Right renal pelvis (tissue), 4 donors: ENCODE measurements at places on chromosomes 4 and X. TPM values are rescaled to one million over a fixed set of nuclear protein-coding genes. Genes with fewer than 3 reads are reported as not detected.

The POF1B gene
- polyA plus RNA-seq: 0.32 TPM

The JADE3 gene
- polyA plus RNA-seq: 22.9 TPM

The PAK3 gene
- polyA plus RNA-seq: 5.9 TPM

The ODAPH gene
- polyA plus RNA-seq: 0.19 TPM

The NOCT gene
- polyA plus RNA-seq: 6.2 TPM

The ATOH1 gene
- polyA plus RNA-seq: not detected

The ZCCHC12 gene
- polyA plus RNA-seq: 0.90 TPM

The TMSB15C gene
- polyA plus RNA-seq: 10.1 TPM

The GRIA3 gene
- polyA plus RNA-seq: 1.4 TPM

GRCh38 chrX:9122519-9123245 lies 88.8 kb upstream of the FAM9B start:
- no peak for DNase-seq

- no peak for DNase-seq
Measured at GRCh38 chr4:15765391-15765790, 12.7 kb upstream of the CD38 start.

DNA sequence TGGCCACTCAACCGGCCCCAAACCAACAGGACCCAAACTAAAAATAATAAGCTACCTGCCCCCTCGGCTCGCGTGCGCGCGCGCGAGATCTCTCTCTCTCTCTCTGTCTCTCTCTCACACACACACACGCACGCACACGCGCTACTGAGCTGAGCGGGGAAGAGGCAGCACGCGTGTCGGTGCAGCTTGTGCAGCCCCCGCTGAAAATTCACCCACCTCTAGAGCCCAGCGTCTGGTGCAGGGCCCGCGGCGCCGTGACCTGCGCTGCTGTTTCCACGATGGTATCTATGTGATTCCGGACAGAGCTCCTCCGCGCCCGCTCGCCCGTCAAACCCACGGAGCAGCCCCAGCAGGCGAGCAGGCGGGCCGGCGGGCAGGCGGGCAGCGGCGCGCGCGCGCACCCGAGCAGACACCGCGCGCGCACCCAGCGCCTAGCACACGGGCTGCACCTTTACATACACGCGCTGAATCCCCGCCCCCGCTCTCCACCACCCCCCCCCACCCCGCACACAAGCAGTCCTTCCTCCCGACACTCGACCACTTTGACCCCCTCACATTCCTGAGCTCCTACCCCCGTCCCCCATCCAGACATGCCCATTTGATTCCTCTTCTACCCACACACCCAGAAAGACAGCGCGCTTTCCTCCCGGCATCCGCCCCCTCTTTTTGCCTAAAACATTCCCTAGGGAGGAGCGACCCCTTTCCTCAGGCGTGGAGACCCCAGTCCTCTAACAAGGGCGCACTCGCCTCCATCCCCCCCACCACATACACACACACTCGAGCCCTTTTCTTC lies 1.0 kb downstream of the SLITRK4 start:
- no peak for DNase-seq

DNA sequence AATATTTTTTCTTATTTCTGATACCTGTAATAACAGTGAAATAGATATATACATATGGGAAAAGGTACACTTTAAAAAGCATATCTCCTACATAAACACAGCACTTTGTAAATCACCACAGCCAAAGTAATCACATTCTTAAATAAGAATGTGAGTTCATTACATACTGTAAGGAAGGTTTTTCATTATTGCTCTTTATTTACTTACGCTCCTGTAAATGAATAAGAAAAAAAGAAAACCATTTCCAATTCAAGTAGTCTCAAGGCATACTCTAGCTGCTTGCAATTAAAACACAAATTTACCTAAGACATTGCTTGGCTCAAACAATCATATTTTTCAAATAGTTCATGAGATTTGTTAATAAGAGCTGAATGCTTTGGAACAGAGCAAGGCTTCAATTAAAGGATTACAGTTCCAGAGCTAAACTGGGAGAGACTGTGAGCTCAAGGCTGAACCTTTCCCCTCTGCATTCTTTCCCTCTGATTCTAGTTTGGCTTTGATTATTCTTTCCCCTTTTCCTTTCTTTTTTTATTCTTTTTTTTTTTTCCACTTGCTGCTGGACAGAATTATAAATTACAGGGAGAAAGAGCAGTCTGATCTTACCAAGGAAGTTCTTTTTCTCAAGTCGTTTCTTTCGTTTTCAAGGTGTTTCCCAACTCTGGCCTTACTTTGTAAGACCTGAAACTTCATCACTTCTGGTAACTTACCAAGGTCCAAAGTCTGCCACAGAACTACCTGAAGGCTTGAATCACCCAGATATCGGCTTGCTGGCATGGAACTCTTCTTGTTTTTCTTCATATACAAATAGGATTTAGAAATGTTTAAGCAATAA lies 278.3 kb downstream of the INPP4B start:
- DNase-seq: no peak

DNA sequence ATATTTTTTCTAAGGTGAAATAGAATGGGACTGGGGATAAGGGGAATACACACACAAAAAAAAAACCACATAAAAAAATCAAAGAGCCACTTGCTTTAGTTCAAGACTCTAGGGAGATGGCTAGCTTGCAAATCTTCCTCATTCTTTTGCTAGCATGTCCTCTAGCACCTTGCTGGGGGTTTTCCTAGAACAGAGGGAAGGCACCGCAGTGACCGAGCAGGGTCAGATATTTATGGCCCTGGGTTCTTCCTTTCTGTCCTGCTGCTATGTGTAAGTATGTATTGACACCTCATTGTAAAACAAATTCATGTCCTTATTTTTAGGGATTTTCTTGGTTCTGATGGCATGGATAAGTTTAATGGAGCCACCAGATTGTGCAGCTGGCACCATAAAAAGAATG lies 81.2 kb downstream of the SHISA3 start:
- DNase-seq: no peak

GRCh38 chrX:84188320-84188834 lies 378 bp upstream of the RPS6KA6 start:
- peak; percentile 57 for DNase-seq

DNA sequence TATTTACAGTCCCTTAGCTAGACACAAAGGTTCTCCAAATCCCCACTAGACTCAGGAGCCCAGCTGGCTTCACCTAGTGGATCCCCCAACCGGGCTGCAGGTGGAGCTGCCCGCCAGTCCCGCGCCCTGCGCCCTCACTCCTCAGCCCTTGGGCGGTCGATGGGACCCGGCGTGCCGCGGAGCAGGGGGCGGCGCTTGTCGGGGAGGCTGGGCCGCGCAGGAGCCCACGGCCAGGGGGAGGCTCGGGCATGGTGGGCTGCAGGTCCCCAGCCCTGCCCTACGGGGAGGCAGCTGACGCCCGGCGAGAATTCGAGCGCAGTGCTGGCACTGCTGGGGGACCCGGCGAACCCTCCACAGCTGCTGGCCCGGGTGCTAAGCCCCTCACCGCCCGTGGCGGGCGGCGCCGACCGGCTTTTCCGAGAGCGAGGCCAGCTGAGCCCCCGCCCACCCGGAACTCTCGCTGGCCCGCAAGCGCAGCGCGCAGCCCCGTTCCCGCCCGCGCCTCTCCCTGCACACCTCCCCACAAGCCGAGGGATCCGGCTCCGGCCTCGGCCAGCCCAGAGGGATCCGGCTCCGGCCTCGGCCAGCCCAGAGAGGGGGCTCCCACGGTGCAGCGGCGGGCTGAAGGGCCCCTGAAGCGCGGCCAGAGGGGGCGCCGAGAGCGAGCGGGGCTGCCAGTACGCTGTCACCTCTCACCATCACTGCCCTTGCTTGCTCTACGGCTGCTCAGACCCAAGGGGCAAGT lies 39.4 kb downstream of the WFS1 start:
- peak; percentile 38 for DNase-seq

GRCh38 chrX:47568656-47569295 lies 7.8 kb downstream of the ARAF start:
- DNase-seq: no peak

GRCh38 chr4:187618701-187619281 lies 376.8 kb upstream of the ZFP42 start:
- no peak for DNase-seq

DNA sequence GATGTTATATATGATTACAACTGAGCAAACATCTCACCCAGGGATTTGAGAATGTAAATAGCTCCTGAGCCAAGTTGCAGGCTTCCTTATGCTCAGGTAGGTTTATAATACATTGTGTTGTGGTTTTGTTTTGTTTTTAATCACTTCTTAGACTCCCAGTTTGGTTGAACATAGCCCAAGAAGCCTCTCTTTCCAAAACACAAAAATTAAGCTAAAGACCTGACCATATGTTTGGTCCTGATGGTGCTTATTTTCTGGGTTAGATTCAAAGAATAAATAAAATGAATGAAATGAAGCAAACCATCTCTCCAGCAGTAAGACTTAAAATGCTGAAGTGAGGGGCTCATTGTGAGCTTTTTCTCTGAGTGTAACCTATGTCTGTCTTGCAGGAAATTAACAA lies 93.5 kb downstream of the GRXCR1 start:
- no peak for DNase-seq

- no peak for DNase-seq
Measured at GRCh38 chrX:12570859-12571501, 220.2 kb upstream of the PRPS2 start.

- no peak for DNase-seq
Measured at GRCh38 chr4:111871802-111872201, 273.5 kb upstream of the FAM241A start.

DNA sequence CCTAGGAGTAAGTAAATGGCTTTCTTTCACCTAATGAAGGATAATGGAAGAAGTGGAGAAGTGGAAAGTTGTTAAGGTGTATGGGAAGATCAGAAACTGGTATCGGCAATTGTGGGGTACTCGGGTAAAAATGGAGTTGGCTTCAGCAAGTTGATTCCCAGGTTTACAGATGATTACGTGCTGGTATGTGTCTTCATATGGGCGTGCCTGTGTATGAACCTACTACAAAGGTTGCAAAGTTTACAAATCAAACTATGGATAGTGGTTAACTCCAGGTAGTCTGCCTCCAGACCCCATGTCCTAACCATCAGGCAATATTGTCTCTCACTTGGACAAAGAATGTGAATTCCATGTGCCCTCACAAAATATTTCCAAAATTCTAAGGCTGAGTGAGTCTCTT lies 773 bp downstream of the TLR3 start:
- DNase-seq: no peak

- no peak for DNase-seq
Measured at GRCh38 chrX:139931646-139932072, 1.2 kb downstream of the ATP11C start.

DNA sequence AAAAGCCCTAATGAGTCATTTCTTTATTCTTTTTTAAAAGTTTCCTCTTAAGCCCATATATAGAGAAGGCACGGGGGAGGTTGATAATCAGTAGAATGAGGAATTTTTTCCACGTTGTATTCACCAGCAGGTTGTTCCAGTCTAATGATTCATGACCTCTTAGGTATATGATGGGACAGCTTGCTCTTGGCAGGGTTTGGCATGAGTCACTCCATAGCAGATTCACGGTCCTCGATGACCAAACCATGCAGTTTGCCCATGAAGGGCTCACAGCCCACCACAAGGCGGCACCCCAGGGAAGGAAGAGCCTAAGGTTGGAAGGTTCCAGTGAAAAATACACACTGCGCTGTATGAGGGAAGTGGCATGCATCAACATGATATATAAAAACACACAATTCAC lies 623.8 kb upstream of the DIPK2B start:
- DNase-seq: no peak

DNA sequence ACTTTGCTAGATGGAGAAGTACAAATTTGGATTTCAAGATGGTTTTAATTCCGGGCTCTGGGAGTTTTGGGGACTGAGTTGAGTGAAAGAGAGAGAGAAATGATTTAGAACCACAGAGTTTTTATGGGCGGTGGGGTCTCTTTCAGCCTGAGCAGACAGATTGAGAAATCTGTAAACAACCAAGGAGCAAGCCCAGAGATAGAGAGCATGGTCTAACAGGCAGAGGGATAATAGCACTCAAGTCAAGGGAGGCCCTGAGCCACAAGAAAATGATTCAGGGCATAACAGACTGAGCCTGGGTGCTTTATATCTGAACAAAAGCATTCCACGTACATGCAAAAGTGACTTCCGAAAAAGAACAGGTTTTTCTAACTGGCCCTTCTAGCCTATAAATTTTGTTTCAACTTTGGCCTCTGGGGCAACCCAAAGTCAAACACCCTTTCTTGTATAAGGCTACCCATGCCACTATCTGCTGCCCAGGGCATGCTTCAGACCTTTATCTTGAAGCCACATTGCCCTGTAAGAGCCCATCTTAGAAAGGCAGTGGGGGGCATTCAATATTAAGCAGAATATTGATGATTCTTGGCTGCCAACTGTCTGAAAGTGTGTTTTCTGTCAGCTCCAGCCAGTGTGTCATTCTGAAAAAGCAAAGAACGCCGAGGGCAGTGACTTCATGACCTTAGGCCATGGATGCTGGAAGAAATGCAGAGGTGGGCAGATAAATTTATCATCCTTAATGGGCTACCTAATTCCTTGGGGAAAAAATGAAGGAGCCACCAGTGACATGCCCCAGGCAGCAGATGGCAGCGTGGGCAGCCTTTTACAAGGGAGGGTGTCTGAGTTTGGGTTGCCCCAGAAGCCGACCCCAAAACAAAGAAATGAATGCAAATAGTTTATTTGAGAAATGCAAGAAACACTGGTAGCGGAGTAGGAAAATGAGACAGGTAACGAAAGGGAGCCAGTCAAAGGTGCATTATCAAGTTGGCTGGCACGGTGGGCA lies 637.6 kb downstream of the MID1IP1 start:
- no peak for DNase-seq

GRCh38 chr4:184850018-184850417 lies 24.2 kb upstream of the ACSL1 start:
- DNase-seq: no peak

DNA sequence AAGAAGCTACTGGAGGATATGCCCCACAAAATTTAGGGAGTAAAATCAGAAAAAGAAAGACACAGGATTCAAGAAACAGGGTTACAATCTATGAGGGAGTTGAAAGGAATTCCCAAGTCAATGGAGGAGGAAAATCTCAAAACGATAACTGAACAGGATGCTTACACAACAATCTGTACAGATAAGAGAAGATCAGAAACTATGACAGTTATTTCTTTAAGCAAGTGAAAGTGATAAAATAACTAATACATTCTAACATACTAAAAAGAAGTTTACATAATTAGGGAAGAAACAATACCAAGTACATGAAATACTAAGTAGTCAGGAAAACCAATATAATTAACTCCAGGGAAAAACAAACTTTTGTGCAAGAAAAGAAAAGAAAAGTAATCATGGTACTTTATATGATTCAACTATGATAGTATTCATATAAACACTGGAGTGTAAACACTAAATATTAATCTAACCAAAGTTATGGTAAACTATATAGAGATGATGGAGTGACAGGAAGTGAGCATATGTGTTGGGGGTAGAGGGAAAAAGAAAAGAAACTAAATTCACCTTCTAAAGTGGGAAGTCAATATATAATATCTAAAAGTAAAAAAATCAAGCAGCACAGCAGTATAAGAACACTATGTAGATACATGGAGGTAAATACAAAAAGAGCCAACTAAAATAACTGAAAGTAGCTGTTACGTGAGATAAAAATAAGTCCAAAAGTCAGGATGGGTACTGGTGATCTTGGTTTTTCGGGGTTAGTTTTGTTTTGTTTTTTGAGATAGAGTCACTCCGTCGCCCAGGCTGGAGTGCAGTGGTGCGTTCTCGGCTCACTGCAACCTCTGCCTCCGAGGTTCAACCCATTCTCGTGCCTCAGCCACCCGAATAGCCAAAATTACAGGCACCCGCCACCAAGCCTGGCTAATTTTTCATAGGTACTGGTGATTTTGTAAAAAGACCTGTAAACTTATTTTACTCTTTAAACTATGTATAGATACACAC lies 99.3 kb downstream of the TEX11 start:
- DNase-seq: no peak

- no peak for DNase-seq
Measured at GRCh38 chr4:141896687-141897086, 260.3 kb downstream of the IL15 start.

GRCh38 chrX:130280901-130281300 lies 12.2 kb upstream of the ZNF280C start:
- no peak for DNase-seq

- no peak for DNase-seq
Measured at GRCh38 chr4:6732441-6733357, 16.7 kb downstream of the BLOC1S4 start.
